ENCODE measurements at places on chromosomes 1 and 21. TPM values are rescaled to one million over a fixed set of nuclear protein-coding genes. Genes with fewer than 3 reads are reported as not detected.

Gene PLA2G4A
- 6.0 TPM for polyA plus RNA-seq

Gene CFHR5
- not detected for polyA plus RNA-seq

Gene PIK3C2B
- 13.2 TPM for polyA plus RNA-seq

Gene TMEM51
- 3.6 TPM for polyA plus RNA-seq

Data from adipose tissue (tissue), 3 donors.